ENCODE measurements at places on chromosomes 12 and 14.

DNA sequence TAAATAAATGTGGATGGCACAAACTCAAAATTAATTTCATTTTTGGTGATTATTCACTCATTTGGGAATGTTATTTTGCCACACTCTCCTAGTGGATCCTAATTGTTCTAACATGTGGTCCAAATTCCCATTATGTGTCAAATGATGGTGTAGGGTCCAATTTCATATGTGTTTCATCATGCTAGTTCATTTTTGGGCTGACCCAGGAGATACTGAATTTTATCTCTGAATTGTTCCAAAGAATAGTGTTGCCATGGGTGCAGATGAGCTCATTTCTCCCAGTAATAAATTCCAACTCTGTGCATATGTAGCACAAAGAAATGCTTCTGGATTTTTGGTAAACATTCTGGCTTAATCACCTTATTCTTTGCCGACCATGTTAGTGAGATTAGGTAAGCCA lies 23.5 kb upstream of the SEL1L start:
- no peak for DNase-seq

DNA sequence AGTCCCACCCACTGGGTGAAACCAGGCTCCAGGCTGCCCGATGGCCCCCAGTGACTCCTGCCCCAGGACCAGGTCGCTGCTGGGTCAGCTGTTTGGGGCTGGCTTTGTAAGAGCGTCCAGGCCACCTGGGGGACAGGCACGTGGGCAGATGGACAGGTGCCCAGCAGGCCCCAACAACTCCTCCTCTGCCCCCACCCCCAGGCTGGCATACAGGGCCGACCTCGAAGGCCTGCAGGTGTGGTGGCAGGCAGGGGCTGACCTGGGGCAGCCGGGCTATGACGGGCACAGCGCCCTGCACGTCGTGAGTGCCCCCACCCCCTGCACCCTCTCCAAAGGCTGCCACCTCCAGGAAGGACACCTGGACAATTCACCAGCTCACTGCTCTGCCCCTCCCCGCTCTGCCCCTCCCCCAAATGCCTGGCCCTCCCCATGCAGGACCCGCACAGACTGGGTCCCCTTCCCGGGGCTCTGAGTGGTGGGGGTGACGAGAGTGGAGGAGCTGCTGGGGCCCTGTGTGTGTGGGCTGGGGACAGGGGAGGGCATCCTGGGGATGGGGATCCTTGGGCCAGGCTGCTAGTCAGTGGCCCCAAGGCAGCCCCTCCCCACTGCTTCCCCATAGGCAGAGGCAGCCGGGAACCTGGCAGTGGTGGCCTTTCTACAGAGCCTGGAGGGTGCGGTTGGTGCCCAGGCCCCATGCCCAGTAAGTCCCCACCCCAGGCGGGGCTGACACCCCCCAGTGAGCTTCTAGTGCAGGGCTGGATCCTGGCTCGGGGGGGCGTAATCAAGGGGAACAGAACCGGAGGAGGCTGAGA lies 26.0 kb downstream of the ASPG start:
- DNase-seq, result no peak

GRCh38 chr12:79422060-79422812 lies 268.5 kb downstream of the PAWR start:
- DNase-seq, result no peak

- no peak for DNase-seq
Measured at GRCh38 chr12:132445884-132446632, 43.9 kb upstream of the FBRSL1 start.

DNA sequence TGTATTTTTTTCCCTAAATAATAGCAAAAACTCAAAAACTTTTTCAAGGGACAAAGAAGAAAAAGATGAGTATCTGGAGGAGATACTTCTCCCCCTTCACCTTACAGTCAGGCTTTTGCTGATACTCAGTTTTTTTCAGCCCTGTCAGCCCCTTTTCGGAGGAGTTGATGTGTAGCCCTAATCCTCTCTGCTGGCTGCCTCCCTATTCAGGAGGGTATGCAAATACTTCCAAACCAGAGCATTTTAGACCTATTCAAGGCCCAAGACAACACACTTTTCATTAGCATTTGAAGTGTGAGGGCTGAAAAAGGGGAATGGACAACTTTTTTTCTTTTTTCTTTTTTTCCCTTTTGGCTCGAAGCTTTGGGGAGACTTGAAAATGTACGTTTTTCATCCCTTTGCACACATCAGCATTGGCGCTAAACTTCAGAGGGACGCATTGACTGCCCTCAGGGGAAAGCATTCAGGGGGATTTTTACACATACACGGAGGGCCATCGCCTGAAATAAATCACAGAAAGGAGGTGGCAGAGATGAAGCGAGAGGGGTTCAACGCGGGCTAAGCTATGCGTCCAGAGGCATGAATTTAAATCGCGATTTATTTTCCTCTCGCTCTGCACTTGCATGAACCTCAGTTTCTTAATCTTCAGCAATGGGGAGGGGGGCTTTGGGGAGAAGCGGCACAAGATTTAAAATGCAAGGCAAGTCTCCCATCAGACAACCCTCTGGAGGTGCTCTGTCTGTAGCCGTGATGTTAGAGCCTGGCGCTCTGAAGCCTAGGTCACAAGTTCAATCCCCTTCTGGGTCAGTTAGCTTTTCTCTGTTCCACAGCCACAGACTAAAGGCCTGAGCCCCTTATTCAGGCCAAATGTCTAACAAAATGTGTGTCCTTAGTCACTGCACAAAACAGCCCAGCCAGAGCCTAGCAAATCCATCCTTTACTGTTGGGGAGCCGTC lies 86.3 kb downstream of the ASCL1 start:
- no peak for DNase-seq

DNA sequence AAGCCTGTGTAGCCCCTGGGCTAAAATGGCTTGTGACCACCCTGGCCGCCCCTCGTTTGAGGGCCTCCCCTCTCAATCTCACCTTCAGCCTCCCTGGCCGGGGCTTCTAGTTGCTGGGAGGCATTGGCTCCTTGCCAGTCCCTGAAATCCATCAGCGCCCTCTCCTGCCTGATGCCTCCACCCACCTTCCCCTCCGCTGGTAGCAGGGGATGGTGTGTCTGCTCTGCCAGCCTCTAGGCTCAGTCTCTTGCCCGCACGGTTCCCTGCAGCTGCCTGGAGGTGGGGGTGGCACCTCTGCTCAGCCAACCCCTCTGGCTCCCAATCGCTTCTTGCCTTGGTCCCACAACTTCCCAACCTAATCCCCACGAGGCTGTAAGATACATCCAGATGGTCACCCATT lies 167.9 kb downstream of the PHETA1 start:
- no peak for DNase-seq

GRCh38 chr12:6058481-6059161 lies 65.8 kb downstream of the VWF start:
- DNase-seq, result no peak

DNA sequence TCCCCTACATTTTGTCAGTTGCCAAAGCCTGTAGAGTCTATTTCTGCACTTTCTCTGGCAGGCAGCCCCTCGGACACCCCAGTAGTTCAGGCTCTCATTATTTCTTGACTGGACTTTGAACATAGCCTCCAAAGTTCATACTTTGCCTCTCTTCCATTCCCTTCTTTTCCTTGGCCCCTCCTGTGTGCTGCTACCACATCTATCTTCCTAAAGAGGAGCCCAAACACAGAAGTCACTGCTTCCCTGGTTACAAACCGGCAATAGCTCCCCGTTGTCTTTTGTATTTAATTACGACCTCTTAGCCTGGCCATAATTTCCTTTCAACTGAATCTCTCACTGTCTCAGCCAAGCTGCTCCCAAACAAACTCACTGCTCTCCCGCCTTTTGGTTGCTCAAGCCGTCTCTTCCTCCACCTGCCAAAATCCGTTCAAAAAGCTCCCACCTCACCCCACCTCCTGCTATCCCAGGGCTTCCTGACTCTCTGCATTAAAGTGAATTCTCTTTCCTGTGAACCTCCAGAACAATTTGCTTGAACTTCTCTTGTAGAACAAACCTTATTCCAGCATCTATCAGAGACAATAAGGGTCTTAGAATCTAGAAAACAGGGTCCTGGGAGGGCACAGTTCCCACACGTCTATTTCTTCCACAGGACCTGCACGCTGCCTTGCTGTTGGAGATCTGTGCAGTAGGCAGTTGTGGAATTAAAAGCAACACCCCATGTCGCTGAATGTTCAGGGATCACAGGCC lies 46.9 kb downstream of the PRMT8 start:
- DNase-seq, result no peak

GRCh38 chr12:92745856-92746550 lies 43.2 kb downstream of the PLEKHG7 start:
- no peak for DNase-seq

DNA sequence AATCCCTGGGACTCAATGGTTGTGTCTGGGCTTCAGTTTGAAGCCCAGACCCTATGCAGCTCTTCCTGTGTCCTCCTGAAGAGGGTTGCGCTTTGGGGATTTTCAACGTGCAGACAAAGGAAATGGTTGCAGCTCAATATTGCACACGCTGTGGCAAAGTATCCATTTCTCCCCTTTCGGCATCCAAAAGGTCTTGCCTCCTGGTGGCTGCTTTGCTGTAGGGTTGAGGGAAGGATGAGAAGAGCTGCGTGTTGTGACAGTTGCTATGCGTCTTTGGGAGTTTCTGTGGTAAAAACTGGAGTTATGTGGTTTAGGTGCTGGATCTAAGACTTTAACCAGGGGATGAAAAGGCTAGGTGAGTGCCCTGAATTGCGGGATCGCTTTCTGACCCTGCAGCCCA lies 71.0 kb downstream of the ZNF664 start:
- no peak for DNase-seq

DNA sequence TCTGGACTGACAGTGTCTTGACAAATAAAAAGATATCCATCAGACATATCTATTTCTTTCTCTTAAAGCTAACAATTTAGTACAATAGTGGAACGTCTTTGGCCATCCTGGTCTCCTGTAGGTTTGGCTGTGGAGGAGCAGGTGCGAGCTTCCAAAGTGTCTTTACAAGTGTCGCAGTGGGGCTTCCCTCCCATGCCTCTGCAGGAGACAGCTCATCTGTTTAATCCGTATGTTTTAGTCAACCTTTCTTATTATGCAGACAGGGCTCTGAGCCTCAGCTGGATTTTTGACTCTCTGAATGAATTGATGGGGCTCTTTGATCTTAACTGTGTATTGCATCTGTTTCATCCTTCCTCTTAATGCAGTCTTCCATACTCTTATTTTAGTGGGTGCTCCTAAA lies 57.5 kb downstream of the RMST start:
- DNase-seq, result no peak

- DNase-seq, result no peak
Measured at GRCh38 chr12:130280231-130280630, 57.5 kb upstream of the PIWIL1 start.

DNA sequence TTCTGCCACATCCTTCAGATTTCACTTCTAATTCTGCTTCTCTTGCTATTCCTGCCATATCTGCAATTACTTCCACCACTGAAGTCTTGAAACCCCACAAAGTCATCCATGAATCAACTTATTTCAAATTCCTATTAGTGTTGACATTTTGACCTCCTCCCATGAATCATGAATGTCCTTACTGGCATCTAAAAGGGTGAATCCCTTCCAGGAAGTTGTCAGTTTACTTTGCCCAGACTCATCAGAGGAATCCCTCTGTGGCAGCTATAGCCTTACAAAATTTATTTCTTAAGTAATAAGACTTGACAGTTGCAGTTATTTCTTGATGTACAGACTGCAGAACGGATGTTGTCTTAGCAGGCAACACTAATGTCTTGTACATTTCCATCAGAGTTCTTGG lies 162.9 kb downstream of the PCNX1 start:
- no peak for DNase-seq

GRCh38 chr14:35628989-35629388 lies 95.0 kb downstream of the INSM2 start:
- no peak for DNase-seq

DNA sequence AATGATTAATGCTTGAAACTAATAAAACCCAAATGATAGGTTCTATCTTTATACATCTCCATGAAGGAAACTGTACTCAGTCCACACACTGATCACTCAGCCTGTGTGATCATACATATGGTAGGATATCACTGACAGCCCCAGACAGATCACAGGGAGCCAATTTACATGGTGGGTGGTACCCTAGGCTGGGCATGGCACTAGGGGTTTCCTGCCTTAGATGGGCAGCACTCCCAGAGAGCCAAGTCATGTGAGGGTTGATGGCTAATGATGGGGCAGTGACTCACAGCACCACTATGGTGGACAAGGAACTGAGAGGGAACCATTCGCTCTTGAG lies 89.6 kb upstream of the PTPRR start:
- no peak for DNase-seq

DNA sequence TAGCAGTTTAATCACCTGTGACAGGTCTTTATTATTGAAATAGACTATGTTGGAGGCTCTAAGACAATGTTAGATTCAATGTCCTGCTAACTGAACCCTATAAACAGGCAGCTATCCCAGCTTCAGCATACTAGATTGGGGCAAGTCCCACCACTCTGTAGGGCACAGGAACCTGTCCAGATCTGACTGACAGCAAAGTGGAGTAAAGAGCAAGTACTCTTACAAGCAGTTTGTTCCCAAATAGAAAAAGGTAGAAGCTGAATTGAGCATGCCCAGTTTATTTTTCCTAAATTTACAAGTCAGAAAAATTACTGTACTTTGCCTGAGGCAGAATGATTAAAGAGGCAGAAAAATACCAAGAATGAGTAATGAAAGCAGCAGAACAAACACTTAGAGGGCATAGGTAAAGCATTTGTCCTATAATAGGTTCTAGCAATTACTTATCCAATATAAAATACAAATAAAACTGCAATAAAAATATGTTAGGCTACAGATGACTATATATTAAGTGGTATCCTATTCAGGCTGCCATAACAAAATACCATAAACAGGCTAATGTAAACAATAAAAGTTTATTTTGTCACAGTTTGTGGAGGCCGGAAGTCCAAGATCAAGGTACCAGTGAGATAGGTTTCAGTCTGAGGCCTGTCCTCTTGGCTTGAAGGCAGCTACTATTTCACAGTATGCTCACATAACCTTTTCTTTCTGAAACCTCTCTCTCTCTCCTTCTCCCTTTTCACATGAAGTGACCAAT lies 868.2 kb downstream of the C12orf50 start:
- no peak for DNase-seq

DNA sequence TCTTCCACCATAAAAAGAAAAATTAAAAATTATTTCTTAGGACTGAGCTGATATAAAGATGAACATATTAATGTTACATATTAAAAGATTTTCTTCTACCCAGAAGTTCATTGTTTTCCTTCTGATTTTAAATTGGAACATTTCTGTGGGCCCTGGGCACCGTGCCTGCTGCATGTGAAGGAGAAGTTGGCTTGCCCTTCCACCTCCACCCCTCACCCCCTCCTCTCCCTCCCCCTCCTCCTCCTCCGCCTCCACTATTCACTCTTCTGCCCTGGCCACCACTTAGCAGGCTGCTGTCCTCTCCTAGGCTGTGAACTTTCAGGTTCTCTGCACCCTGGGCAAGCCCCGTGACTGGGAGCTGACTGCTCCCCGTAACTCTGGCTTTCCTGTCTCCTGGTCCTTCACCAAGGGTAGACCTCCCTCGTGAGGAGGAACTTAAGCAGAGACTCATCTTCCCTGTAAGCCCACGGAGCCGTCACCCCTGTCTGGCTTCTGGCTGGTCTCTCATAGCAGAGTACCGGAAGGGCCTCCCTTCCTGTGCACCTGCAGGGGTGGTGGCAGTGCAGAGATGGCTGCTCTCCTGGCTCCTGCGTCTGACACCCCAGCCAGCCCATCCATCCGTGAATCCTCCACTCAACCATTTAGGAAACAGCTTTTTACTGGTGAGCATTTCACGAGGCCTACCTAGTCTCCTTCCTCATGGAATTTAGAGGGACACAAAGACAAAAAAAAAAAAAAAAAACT lies 12.8 kb downstream of the TUNAR start:
- DNase-seq, result no peak

- DNase-seq, result no peak
Measured at GRCh38 chr12:65739606-65740005, 84.7 kb upstream of the HMGA2 start.

- no peak for DNase-seq
Measured at GRCh38 chr12:53025250-53025649, 19.0 kb downstream of the EIF4B start.

Data from stimulated activated CD4-positive, alpha-beta T cell treated with anti-CD3 and anti-CD28 coated beads, TNF-alpha, amount 100 ng/mL, for 4 hours (primary cell).